ENCODE measurements at places on chromosomes 12 and 14. TPM values are rescaled to one million over a fixed set of nuclear protein-coding genes. Genes with fewer than 3 reads are reported as not detected.

GRCh38 chr12:65329721-65330120, 51.2 kb downstream of the MSRB3 start:
- DNase-seq, result no peak

- no peak for DNase-seq
These were observed 259.0 kb upstream of the E2F7 start for GRCh38 chr12:77324416-77324762.

Gene NR2C1
- 16.7 TPM for total RNA-seq

GRCh38 chr12:11595080-11595479, 54.4 kb upstream of the ETV6 start:
- DNase-seq, result peak; percentile 73

DNA sequence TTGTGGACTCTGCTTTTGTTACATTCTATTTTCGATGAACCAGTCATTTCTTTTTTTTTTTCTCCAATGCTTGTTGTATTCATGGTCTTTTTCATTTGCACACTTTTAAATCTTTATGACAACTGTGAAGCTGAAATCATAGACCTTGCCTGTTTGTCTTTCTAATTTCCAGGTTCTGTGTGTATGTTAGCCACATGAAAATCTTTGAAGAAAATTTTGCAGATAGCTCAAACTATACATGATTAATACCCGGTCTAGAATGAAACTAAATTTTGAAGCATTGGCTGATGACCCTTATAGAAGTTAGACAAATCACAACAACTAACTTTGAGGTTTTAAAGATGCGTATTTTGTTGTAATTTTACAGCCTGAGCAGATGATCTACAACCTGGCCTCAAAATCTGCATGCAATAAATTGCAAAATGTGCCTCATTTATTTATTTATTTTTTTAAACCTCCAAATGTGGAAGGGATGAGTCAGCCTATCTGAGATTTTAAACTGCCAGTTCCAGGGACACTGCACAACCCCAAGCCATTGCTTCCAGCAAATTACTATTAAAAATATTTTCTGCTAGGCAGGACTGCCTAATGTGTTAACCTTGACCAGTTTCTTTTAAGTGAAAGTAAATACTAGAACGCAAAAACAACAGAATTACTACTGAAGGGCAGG, 96.3 kb upstream of the NAV3 start:
- DNase-seq, result no peak

- no peak for DNase-seq
These were observed 3.8 kb downstream of the AKAP3 start for GRCh38 chr12:4645023-4645422.

Gene RHOJ
- total RNA-seq, result not detected

DNA sequence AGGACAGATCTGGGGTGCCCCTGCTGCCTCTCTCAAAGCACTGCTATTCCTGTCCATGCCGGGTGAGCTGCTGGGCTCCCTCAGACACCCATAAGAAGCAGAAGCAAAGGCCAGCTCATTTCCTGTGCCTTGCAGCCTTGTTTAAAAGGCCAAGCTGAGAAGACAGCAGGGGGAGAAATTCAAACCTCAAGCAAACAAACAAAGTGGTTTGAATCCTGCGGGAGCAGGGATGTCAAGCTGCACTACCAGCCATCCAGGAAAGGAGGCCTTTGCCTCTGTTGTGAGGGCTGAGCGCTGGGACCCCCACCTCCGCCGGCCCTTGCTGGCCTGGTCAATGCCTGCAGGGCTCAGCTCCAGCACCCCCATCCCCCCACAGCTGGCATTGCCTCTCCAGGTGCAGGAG, 176.5 kb downstream of the PIWIL1 start:
- DNase-seq, result no peak

Gene IFNG-AS1
- 0.27 TPM for total RNA-seq

DNA sequence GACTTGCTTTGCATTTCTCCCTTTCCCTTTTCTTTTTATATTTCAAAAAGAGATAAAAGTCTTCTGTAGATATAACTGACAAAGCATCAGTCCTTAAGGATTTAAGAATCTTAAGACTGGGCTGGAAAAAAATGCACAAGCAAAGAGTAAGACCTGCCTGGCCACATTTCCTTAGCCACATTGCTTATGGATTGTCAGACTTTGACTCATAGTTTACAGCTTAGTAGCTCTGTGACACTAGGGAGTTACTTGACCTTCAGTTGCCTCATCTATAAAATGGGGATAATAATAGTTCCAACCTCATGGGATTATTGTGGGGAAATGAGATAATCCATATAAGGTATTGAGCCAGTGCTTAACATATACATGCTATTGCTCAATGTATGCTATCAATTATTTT, 66.4 kb upstream of the STK38L start:
- DNase-seq, result no peak

DNA sequence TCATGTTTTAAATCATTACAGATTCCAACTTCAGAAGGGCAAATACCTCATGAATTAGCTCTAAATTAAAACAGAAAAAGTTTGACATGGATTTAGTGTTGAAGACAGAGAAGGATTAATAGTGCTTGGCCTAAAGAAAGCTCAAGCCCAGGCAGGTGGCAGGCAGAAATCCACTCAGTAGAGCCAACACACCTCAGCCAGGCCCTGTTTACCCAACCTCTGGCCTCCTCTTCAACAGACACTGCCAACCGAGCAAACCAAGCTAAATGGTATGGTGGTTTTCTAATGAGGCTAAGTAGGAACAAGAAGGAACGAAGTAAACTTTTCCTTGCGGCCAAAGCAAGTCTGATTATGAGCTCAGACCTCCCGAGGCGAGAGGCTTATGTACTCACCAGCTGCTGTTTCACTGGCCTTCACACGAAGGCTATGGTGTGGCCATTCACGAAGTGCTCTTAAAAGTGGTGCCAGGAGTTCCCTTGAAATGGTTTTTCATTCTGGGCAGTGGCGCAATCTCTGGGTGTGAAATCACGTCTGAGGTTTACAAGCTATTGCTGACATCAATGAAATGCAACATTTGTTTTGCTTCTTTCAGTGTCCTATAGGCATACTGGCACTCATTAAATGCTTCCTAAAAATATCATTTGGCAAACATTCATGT, 124.1 kb upstream of the LGR5 start:
- no peak for DNase-seq

GRCh38 chr12:15544589-15544988, 222.3 kb downstream of the PTPRO start:
- DNase-seq, result no peak

Gene KIF5A
- 1.3 TPM for total RNA-seq

Gene CLEC1B
- 0.27 TPM for total RNA-seq

Gene BHLHE41
- 0.81 TPM for total RNA-seq

GRCh38 chr12:2229661-2230539, 177.1 kb downstream of the CACNA1C start:
- no peak for DNase-seq

GRCh38 chr14:69151458-69152180, 1.3 kb downstream of the DCAF5 start:
- DNase-seq, result peak; percentile 58

DNA sequence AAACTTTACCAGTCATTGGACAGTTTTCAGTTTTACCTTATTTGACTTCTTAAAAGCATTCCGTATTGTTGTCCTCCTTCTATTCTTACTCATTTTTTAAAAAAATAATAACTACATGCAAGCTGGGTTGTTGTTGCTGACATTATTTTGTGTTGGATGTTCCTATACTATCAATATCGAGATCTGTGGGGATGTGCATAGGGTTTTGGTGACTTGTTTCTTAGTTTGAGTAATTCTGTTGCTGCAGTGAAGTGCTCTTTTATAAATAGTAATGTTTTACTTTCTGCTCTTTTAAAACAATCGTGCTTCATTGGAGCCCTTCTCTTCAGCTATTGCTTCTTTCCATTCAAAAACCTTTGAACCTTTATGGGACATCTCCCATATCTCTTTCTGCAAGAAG, 79.4 kb downstream of the METTL25 start:
- DNase-seq, result no peak

GRCh38 chr12:19665121-19665900, 226.0 kb downstream of the AEBP2 start:
- DNase-seq, result no peak

- no peak for DNase-seq
These were observed 187.1 kb upstream of the CDKN3 start for GRCh38 chr14:54209511-54210250.

Gene KRT8
- 7.3 TPM for total RNA-seq

- no peak for DNase-seq
These were observed 1.3 kb downstream of the PIWIL1 start for GRCh38 chr12:130338794-130339601.

GRCh38 chr12:10331642-10332239, 24.1 kb downstream of the KLRD1 start:
- DNase-seq, result no peak

Data from hematopoietic multipotent progenitor cell (in vitro differentiated cells).